ENCODE measurements at places on chromosomes 11 and 22.

- no peak for DNase-seq
Observed at GRCh38 chr22:44384563-44385295, 72.0 kb upstream of the SHISAL1 start.

GRCh38 chr11:104843150-104843836 is 55.0 kb downstream of the CASP12 start:
- no peak for DNase-seq

- DNase-seq, result no peak
Observed at GRCh38 chr11:29616611-29617010, 400.2 kb downstream of the KCNA4 start.

- DNase-seq, result no peak
Observed at GRCh38 chr22:21455334-21456089, 11.7 kb upstream of the TMEM191C start.

GRCh38 chr11:15621565-15621964 is 506.8 kb downstream of the INSC start:
- DNase-seq, result no peak
